ENCODE measurements at places on chromosomes 5 and 9. TPM values are rescaled to one million over a fixed set of nuclear protein-coding genes. Genes with fewer than 3 reads are reported as not detected.

DNA sequence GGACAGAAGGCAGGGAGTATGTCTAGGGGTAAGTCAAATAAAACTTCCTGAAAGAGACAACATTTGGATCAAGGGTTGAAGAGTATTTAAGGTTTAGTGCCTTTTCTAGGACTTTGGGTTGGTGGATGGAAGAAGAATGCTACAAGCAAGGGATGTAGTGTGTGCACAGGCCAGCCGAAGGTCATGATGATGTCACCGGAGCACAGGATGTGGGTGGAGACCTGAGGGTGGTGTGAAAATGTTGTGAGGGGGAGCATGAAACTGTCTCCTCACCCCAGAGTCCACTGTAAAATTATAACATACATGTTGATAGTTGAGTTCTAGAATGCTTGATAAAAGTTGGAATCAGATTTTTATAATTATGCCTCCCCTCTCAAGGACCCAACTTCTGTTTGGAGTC is 553.3 kb upstream of the SGCD start:
- H3K36me3 ChIP-seq: no peaks in the 10 kb centered on the region
- no peak overlapping the region for H3K27ac ChIP-seq
- H3K4me3 ChIP-seq: no peak overlapping the region
- H3K27me3 ChIP-seq: no peaks in the 10 kb centered on the region
- no peak for DNase-seq

DOCK8 gene
- total RNA-seq: 34.1 TPM

ZNF618 gene
- 4.6 TPM for total RNA-seq

DNA sequence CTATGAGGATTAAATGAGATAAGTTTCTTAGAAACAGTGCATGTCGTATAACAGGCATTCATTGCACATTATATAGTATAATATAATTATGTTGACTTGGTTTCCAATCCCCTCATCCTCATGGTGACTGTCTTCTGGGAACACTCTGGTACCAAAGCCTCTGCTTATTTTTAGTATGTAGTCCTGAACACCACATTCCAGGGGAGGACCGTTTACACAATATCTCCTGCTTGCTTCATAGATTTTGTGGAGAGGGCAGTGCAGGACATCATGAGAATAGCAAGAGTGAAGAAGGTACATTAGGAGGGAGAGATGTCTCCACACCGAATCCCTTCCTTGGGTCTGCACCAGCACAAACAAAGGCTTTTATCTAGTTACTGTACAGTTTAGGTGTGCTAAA is 20.5 kb upstream of the BHMT start:
- H3K27me3 ChIP-seq: no peaks in the 10 kb centered on the region
- H3K36me3 ChIP-seq: no peaks in the 10 kb centered on the region
- no peaks in the 10 kb centered on the region for H3K4me1 ChIP-seq
- no peak for DNase-seq

DNA sequence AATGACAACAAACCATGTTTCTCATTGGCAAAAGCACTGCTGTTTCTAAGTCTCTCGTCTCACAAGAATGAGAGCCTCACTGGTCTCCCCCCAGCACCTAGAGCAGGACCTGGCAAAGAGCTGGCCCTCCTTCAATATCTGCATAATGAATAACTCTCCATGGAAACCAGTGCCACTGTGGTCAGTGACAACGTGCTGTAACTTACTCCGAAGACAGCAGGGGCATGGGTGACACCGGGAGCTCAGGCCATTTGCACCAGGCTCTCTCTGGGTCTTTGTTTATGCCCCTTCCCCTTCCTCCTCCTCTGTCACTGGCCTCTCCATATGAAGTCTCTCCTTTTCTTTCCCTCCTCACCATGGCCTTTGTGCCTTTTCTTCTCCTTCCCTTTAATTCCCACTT is 33.3 kb downstream of the TAS2R1 start:
- DNase-seq: no peak
- no peaks in the 10 kb centered on the region for H3K27me3 ChIP-seq

DNA sequence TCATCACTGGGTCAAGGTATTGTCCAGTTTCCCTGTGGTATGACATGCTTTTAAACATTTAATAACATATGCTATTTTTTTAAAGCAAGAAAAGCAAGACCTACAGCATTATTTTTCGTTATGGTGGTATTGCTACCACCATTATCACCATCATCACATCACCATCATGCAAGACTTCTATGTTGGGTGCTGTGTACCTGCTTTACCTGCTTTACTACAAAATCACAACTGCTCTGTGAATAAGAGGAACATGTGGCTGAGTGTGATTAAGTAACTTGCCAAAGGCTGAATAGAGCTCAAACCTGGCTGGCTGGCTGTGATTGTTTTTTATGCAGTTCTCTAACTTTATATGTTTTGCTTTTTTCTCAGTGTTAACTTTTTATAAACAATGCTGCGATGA is 140.8 kb upstream of the CLINT1 start:
- no peaks in the 10 kb centered on the region for H3K27me3 ChIP-seq
- no peaks in the 10 kb centered on the region for H3K4me1 ChIP-seq
- no peak for DNase-seq

- no peak overlapping the region for H3K4me3 ChIP-seq
- H3K27ac ChIP-seq: no peak overlapping the region
- no peaks in the 10 kb centered on the region for H3K4me1 ChIP-seq
- DNase-seq: no peak
Observed at GRCh38 chr5:73150876-73151275, 22.1 kb upstream of the TMEM174 start.

GRCh38 chr5:112156211-112156610 is 262.9 kb downstream of the EPB41L4A start:
- no peaks in the 10 kb centered on the region for H3K27me3 ChIP-seq
- DNase-seq: no peak
- H3K36me3 ChIP-seq: no peaks in the 10 kb centered on the region
- H3K27ac ChIP-seq: no peak overlapping the region
- no peak overlapping the region for H3K4me3 ChIP-seq
- no peaks in the 10 kb centered on the region for H3K4me1 ChIP-seq

DNA sequence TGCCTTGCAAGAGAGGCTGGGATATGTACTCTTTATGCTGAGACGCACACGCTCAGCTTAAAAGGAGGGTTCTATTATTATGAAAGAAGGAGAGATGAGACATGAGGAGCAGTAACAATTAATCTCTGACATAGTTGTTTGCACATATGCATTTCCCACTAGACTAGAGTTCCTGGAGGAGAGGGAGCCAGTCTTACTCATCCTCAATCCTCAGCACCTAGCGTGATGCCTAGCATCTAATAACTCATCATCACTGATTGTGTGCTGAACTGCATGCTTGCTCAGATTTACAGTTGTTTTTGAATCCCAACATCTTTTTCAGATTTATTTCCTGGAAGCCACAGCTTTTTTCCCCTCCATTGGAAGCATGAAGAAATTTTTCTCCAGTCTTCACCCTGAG is 35.5 kb downstream of the GCNT4 start:
- H3K27me3 ChIP-seq: no peaks in the 10 kb centered on the region
- DNase-seq: no peak
- no peak overlapping the region for H3K4me3 ChIP-seq
- H3K4me1 ChIP-seq: no peaks in the 10 kb centered on the region

APBA1 gene
- total RNA-seq: 6.9 TPM

- H3K27ac ChIP-seq: no peak overlapping the region
- no peak overlapping the region for H3K4me3 ChIP-seq
- no peaks in the 10 kb centered on the region for H3K27me3 ChIP-seq
- H3K4me1 ChIP-seq: no peaks in the 10 kb centered on the region
- DNase-seq: no peak
- H3K36me3 ChIP-seq: no peaks in the 10 kb centered on the region
Observed at GRCh38 chr5:8981496-8981895, 564.4 kb downstream of the SEMA5A start.

DNA sequence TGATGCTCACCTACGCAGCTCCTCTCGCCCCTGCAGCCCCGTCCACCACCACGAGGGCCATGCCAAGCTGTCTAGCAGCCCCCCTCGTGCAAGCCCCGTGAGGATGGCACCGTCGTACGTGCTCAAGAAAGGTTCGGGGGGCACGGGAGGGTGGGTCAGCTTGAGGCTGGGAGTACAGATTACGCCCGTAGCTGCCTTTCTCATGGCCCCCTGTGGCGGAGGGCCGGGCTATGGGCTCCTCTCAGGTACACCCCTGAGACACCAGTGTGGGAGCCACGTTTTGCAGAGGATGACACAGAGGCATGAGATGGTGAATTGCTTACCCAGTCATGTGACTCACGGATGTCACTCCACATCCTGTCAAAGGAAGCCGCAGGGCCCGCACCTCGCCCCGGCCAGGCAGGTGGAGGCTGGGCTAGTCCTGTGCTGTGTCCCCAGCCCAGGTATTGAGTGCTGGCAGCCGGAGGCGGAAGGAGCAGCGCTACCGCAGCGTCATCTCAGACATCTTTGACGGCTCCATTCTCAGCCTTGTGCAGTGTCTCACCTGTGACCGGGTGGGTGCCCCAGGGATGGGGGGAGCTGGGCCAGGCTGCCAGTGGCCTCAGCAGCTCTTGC is 33.7 kb downstream of the USP20 start:
- peak overlapping the region; percentile 32 for H3K27ac ChIP-seq
- no peaks in the 10 kb centered on the region for H3K36me3 ChIP-seq
- no peak for DNase-seq
- no peaks in the 10 kb centered on the region for H3K4me1 ChIP-seq

DNA sequence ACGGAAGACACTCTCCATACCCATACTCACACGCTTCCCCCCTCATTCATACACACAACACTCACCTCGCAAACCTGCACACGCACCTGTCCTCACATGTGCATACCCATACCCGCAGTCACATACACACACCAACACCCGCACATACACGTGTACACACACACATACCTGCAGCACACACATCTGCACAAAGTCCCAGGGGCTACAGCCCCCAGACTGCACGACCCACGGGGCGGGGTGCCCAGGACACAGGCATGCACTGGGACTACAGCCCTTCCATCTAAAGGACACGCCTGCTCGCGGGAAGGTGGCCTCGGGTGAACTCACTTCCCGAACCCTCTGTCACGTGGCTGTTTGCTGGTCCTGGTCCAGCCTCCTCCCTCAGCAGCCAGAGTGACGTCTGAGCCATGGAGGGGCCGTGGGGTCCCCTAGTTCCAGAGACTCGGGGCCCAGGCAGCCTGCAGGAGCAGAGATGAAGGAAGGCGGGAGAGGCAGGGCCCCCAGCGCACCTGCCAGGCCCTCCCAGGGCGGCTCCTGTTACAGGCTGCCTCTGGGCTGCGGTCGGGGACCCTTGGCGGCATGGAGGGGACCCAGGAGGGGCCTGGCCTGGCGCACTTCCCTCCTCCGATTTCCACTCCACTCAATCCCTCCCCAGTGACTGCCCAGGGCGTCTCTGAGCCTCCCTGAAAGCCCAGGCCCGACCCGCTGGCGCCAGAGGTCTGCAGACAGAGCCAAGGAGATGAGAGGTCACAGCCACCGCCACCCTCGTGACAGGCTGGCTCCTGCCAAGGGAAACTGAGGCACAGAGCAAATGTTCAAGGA is 8.1 kb downstream of the SLC12A7 start:
- H3K4me3 ChIP-seq: no peak overlapping the region
- H3K27ac ChIP-seq: peak overlapping the region; percentile 65
- H3K27me3 ChIP-seq: no peaks in the 10 kb centered on the region
- DNase-seq: peak; percentile 72
- no peaks in the 10 kb centered on the region for H3K36me3 ChIP-seq
- peaks cover 11% of the 10 kb centered on the region for H3K4me1 ChIP-seq

- no peaks in the 10 kb centered on the region for H3K36me3 ChIP-seq
- no peaks in the 10 kb centered on the region for H3K27me3 ChIP-seq
- H3K27ac ChIP-seq: no peak overlapping the region
- no peaks in the 10 kb centered on the region for H3K4me1 ChIP-seq
- no peak overlapping the region for H3K4me3 ChIP-seq
- no peak for DNase-seq
Observed at GRCh38 chr9:72818385-72818784, 134.5 kb downstream of the ALDH1A1 start.

DNA sequence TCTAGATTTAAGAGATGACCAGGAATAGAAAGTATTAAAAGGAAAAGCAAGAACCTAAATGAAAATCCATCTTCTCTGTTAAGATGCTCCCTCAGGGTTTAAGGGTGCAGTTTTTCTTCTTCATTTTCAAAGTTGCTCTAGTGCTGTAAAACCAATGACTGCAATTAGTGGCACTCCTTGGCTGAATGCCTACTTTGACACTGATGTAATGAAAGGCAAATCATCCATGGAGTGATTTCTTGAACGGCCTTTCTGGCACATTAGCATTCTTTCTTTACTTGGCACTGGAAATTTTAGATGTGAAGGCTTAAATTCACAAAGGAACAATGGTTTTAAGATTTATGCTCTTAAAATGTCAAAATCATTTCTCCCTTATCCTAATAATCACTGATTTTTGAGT is 19.3 kb upstream of the ISCA1 start:
- H3K36me3 ChIP-seq: peaks cover 11% of the 10 kb centered on the region
- no peak overlapping the region for H3K27ac ChIP-seq
- no peak overlapping the region for H3K4me3 ChIP-seq
- no peak for DNase-seq
- H3K4me1 ChIP-seq: no peaks in the 10 kb centered on the region

DNA sequence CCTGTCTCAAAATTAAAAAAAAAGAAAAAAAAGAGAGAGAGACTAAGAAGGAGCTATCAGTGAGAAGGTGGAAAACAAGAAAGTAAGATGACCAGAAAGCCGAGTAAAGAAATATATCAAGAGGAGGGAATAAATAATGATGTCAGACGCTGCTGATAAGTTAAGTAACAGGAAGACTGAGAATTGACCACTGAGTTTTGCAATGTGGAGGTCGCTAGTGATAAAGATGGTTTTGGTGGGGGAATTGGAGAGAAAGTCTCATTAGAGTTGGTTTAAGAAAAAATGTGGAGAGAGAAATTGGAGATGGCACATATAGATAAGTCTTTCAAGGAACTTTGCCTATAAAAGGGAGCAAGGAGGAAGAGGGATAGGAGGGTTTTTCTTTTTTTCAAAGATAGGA is 91.9 kb downstream of the RAD23B start:
- H3K4me3 ChIP-seq: no peak overlapping the region
- no peak overlapping the region for H3K27ac ChIP-seq
- no peaks in the 10 kb centered on the region for H3K36me3 ChIP-seq
- no peak for DNase-seq
- no peaks in the 10 kb centered on the region for H3K27me3 ChIP-seq
- H3K4me1 ChIP-seq: no peaks in the 10 kb centered on the region

OTULIN gene
- total RNA-seq: 47.2 TPM

- no peak overlapping the region for H3K4me3 ChIP-seq
- H3K36me3 ChIP-seq: no peaks in the 10 kb centered on the region
- DNase-seq: no peak
- H3K4me1 ChIP-seq: no peaks in the 10 kb centered on the region
- H3K27ac ChIP-seq: no peak overlapping the region
Observed at GRCh38 chr9:136856079-136856476, 3.9 kb downstream of the MAMDC4 start.

GRCh38 chr5:129630101-129630500 is 117.8 kb upstream of the MINAR2 start:
- no peak for DNase-seq
- H3K36me3 ChIP-seq: no peaks in the 10 kb centered on the region
- H3K4me1 ChIP-seq: no peaks in the 10 kb centered on the region
- H3K4me3 ChIP-seq: no peak overlapping the region
- no peak overlapping the region for H3K27ac ChIP-seq
- no peaks in the 10 kb centered on the region for H3K27me3 ChIP-seq

Data from breast epithelium (tissue), 4 donors.